Activated naive CD8-positive, alpha-beta T cell treated with anti-CD3 and anti-CD28 coated beads for 36 hours (primary cell): ENCODE measurements at places on chromosomes 13 and 19. TPM values are rescaled to one million over a fixed set of nuclear protein-coding genes. Genes with fewer than 3 reads are reported as not detected.
A peak's percentile ranks its signal among the peaks of the same experiment; 100 is the strongest.

Gene PCDH17
- total RNA-seq = not detected

Gene CLEC17A
- total RNA-seq = 0.64 TPM

Gene SIGLEC8
- not detected for total RNA-seq

GRCh38 chr13:47036294-47037008 lies 139.6 kb upstream of the HTR2A start:
- no peaks in the 10 kb centered on the region for H3K4me1 ChIP-seq
- no peak overlapping the region for H3K27ac ChIP-seq
- peaks cover 27% of the 10 kb centered on the region for H3K27me3 ChIP-seq
- no peaks in the 10 kb centered on the region for H3K36me3 ChIP-seq

DNA sequence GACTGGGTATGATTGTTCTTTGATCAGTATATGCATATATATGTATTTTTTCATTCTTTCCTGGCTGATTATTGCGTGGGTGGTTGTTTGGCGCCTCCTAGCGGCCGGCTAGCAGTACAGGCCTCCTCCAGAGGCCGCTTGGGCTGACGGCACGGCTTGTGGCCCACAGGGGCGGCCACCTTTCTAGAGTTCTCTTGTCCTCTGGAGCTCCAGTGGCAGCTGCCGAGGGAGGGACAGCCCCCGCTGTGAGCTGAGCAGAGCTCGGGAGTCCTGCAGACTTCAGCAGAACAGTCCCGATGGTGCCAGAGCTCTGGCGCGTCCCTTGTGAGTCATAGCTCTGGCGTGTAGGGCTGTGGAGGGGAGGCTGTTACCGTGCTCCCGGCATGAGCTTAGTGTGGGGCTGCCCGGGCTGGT lies 22.5 kb upstream of the ZNF429 start:
- DNase-seq = peak; percentile 71
- H3K27me3 ChIP-seq = no peaks in the 10 kb centered on the region
- H3K27ac ChIP-seq = no peak overlapping the region
- no peak overlapping the region for H3K4me3 ChIP-seq

Gene PGLYRP1
- not detected for total RNA-seq

Gene NKG7
- total RNA-seq = 85.3 TPM

- peaks cover 32% of the 10 kb centered on the region for H3K4me1 ChIP-seq
- no peaks in the 10 kb centered on the region for H3K27me3 ChIP-seq
- H3K4me3 ChIP-seq = no peak overlapping the region
Observed at GRCh38 chr19:18475004-18475453, 37.1 kb upstream of the ISYNA1 start.

GRCh38 chr13:110310541-110311442 lies 3.7 kb downstream of the COL4A2 start:
- no peak overlapping the region for H3K4me3 ChIP-seq
- H3K27me3 ChIP-seq = peaks cover 78% of the 10 kb centered on the region
- no peaks in the 10 kb centered on the region for H3K36me3 ChIP-seq
- H3K4me1 ChIP-seq = peaks cover 6% of the 10 kb centered on the region

GRCh38 chr13:104014803-104015645 lies 948.8 kb upstream of the SLC10A2 start:
- H3K27ac ChIP-seq = no peak overlapping the region
- DNase-seq = no peak
- H3K27me3 ChIP-seq = no peaks in the 10 kb centered on the region

Gene HIPK4
- not detected for total RNA-seq

Gene OR7D2
- not detected for total RNA-seq

Gene VSTM1
- not detected for total RNA-seq

Gene ARHGAP35
- total RNA-seq = 13.7 TPM

Gene KLK1
- 0.60 TPM for total RNA-seq

DNA sequence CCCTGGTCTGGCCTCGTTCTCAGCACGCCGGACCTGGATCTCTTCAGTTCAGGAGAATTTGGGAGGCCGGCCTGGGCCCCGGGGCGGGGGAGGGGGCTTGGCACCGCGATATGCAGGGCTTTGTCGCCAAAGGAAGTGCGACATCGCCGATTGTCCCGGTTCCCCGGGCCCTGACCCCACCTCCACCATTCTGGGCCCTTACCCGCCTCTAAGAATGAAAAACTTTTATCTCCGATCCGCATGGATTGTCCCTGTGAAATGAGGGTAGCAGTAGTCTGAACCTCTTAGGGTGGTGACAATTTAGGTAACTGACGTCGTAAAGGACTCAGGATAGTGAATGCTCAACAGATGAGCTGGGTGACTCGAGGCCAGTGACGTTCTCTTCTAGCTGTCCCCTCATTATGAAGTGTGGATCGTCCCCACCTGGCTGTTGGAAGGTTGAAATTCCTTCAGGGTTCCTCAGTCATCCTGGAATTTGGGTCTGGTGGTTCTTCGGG lies 650 bp downstream of the DDA1 start:
- H3K4me1 ChIP-seq = peaks cover 32% of the 10 kb centered on the region
- DNase-seq = peak; percentile 36
- H3K27me3 ChIP-seq = no peaks in the 10 kb centered on the region
- H3K27ac ChIP-seq = peak overlapping the region; percentile 94

DNA sequence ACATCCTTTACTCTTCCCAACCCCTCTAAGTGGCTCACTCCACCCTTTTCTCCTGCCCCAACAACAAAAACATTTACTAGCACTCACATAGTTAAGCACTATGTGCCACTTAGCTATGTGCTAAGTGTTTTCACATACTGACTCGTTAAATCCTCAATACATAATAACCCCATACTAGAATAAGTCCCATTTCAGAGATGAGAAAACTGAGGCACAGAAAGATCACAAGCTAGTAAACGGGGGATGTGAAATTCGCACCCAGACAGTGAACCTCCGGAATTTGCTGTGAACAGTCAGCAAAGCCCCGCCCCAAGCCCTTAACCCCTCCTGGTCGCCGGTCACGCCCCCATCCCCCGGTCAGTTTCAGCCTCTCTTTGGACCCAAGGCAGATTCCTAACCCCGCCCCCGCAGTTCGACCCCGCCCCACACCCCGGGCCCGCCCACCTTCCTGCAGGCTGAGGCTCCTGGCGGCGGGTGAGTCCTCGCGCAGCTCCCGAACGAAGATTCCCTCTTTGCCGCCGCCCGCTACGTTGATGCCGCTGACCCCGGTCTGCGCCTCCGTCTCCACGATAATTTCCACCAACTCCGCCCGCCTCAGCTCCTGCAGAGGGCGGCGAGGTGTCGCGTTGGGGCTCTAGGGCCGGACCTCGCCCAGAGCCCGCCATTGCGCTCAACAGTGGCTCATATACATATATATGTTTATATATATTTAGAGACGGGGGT lies 9.8 kb downstream of the PRX start:
- peak; percentile 81 for DNase-seq
- H3K27ac ChIP-seq = peak overlapping the region; percentile 64
- H3K4me3 ChIP-seq = peak overlapping the region; percentile 84
- no peaks in the 10 kb centered on the region for H3K36me3 ChIP-seq
- H3K27me3 ChIP-seq = no peaks in the 10 kb centered on the region

Gene SYCN
- not detected for total RNA-seq

Gene SPTBN4
- total RNA-seq = 2.9 TPM

- DNase-seq = no peak
- H3K27me3 ChIP-seq = peaks cover 4% of the 10 kb centered on the region
- H3K36me3 ChIP-seq = peaks cover 3% of the 10 kb centered on the region
- H3K4me1 ChIP-seq = no peaks in the 10 kb centered on the region
- no peak overlapping the region for H3K27ac ChIP-seq
Observed at GRCh38 chr13:113350065-113350937, 13.6 kb downstream of the GRTP1 start.

Gene SLC10A2
- not detected for total RNA-seq

DNA sequence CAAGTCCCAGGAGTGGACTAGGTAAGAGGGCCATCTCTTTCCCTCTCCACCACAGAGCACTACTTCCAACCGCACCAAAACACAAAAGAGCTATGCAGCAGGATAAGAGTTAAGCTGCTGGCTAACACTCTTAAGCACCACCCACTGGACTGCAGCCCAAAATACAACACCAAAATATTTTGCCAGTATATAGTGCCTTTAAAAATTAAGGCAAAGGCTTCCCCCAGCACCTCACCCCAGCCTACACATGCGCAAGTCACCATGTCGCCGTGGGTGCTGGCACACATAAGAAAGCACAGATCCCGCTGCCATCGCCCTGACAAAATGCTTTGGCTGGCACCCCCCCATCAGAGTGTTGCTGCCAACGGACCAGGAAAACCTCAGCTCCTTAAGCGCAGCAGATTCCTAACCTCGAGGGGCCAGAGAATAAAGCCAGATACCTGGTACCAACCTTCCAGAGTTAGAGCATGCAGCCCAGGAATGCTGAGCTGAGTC lies 608.3 kb downstream of the PCDH17 start:
- DNase-seq = no peak
- H3K4me1 ChIP-seq = no peaks in the 10 kb centered on the region
- H3K4me3 ChIP-seq = no peak overlapping the region
- no peaks in the 10 kb centered on the region for H3K27me3 ChIP-seq
- H3K27ac ChIP-seq = no peak overlapping the region
- no peaks in the 10 kb centered on the region for H3K36me3 ChIP-seq

DNA sequence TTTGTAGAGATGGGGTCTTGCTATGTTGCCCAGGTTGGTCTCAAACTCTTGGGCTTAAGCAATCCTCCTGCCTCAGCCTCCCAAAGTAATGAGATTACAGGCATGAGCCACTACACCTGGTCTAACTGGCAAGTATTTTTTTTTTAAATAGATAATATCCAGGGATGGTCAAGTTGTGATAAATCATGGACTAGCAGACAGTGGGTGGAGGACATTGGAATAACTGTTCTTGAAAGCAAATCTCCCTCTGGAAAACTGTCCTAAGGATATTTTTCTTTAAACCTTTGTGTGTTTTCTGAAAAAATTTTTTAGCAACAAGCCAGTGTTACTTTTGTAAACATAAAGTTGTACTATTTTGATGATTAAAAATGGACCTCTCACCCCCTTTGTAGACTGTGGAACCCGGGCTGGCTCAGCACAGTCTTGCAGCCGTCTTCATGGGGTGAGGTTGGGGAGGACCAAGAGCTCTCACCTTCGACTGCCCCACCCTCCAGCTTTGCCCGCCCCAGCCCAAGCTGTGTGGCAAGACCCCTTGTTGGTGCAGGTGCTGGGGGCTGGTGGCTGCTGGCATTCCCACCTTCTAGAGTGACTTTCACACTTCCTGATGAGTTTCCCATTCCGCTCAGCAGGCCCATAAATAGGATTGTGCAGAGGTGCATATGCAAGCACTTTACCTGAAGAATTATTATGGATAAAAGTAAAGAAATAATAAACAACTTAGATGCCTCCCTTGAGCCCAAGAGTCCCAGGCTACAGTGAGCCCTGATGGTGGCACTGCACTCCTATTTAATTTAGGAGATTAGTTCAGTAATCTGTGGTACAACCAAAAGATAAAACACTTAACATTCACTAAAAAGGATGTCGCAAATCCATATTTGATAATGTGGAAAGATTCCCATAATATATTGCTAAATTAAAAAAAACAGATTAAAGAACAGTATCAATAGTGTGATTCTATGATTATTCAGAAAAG lies 107.3 kb downstream of the GADD45B start:
- H3K27ac ChIP-seq = no peak overlapping the region
- peaks cover 4% of the 10 kb centered on the region for H3K36me3 ChIP-seq

Gene ZNF431
- total RNA-seq = 16.0 TPM

Gene CEACAM18
- total RNA-seq = not detected

- no peak overlapping the region for H3K4me3 ChIP-seq
- no peak for DNase-seq
- H3K4me1 ChIP-seq = peaks cover 15% of the 10 kb centered on the region
- H3K27me3 ChIP-seq = no peaks in the 10 kb centered on the region
- no peak overlapping the region for H3K27ac ChIP-seq
Observed at GRCh38 chr19:2544576-2545415, 68.9 kb downstream of the GADD45B start.

DNA sequence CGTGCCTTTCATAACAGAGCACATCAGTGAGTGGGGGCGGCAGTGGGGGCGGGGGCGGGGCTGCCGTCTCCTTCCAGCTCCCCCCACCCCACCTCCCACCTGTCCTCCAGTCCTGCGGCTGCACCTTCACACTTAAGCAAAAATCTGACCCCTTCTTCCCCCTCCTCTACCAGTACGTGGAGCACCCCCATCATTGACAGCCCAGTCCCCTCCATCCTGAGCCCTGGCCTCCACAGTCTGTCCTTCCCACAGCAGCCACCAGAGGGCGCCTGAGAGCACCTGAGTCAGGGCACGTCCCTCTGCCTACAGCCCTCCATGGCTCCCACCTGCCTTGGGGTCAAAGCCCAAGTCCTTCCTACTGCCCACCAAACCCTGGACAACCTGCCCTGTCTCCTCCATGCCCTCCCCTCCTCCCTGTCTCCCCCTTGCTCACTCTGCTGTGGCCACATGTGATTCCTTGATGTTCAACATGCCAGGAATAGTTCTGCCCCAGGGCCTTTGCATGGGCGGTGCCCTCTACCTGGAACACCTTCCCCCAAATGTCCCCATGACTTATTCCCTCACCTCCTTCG lies 4.0 kb downstream of the EBI3 start:
- H3K4me3 ChIP-seq = no peak overlapping the region
- peaks cover 23% of the 10 kb centered on the region for H3K27me3 ChIP-seq
- DNase-seq = peak; percentile 80
- H3K27ac ChIP-seq = no peak overlapping the region
- H3K4me1 ChIP-seq = peaks cover 11% of the 10 kb centered on the region

- peaks cover 18% of the 10 kb centered on the region for H3K4me1 ChIP-seq
- DNase-seq = no peak
- H3K4me3 ChIP-seq = no peak overlapping the region
Observed at GRCh38 chr19:43674596-43674995, 4.6 kb upstream of the PLAUR start.

DNA sequence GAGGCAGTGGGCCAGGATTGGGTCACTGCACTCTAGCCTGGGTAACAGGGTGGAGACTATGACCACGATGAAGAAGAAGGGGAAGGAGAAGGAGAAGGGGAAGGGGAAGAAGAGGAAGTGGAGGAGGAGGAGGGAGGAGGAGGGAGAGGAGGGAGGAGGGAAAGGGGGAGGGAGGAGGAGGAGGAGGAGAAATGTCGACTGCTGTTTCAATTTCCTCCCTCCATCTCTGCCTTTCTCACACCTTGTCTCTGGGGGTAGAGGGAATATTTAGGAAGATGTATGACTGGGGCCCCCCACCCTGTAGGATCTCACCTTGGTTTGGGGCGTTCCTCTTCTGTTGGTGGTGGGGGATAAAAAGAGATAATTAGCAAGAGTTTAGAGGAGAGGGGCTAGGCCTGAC lies 3.8 kb downstream of the TNNT1 start:
- H3K4me1 ChIP-seq = peaks cover 2% of the 10 kb centered on the region
- H3K4me3 ChIP-seq = no peak overlapping the region
- H3K27me3 ChIP-seq = peaks cover 84% of the 10 kb centered on the region
- H3K36me3 ChIP-seq = no peaks in the 10 kb centered on the region
- DNase-seq = no peak
